ENCODE measurements at places on chromosomes 12 and 14.

- no peak for DNase-seq
Measured at GRCh38 chr12:110109037-110109836, 14.9 kb upstream of the IFT81 start.

DNA sequence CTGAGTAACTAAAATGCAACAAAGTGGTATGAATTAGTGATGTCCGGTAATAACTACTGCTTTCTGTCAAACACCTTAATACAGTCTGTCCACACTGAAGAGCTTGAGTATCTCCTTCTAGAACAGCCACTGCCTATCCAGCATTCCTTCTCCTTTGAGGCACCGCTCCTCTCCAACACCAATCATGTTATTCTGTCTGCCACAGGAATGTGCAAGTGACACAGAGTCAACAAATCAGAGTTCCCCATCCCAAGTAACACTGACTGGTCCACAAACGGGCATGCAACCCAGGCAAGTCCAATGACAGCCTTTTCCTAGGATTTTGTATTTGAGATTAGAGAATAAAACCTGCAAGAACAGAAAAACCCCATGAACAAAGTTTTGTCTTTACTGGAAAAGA lies 3.8 kb downstream of the GXYLT1 start:
- no peak for DNase-seq

GRCh38 chr14:87492561-87492960 lies 500.4 kb downstream of the GALC start:
- no peak for DNase-seq

GRCh38 chr12:128976120-128976738 lies 123.0 kb downstream of the GLT1D1 start:
- DNase-seq: no peak

GRCh38 chr12:82522285-82522684 lies 164.0 kb downstream of the METTL25 start:
- DNase-seq: no peak

DNA sequence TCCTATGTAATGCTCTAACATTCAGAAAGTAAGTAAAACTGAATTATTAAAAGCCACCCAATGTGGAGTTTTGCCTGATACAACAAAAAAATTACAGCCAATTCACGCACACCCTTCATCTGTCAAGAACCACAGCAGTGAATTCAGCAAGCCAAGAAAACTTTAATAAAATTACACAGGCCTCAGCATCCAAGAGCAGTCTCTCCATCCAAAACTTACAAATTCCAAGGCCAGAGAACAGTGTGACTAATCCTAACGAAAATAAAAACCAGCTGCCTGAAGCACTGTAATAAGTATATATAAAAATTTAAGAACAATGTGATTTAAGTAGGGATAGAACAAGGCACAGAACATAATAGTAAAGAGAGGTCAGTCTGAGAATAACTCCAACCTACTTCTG lies 54.2 kb downstream of the SIX6 start:
- no peak for DNase-seq

DNA sequence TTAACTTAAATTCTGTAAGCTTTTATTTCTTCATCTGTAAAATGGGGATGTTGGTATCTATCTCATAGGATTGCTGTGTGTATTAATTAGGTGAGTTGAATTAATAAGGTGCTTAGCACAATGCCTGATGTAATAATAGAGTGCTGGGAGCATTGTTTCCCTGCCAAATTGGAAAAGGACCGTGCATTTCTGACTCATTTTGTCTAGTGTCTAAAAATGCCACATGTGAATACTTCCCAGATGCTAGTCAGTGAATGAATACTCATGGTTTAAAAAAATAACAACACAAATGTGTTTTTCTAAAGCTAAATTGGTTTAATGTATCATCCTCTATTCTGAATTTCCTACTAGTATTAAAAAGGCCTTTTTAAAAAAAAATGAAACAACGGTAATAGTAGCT lies 45.4 kb upstream of the NEDD1 start:
- DNase-seq: no peak

- DNase-seq: no peak
Measured at GRCh38 chr12:72869024-72869423, 596.9 kb downstream of the TRHDE start.

- DNase-seq: no peak
Measured at GRCh38 chr14:105541218-105541875, 15.0 kb downstream of the TMEM121 start.

GRCh38 chr12:107523775-107524535 lies 161.6 kb upstream of the PWP1 start:
- DNase-seq: no peak

DNA sequence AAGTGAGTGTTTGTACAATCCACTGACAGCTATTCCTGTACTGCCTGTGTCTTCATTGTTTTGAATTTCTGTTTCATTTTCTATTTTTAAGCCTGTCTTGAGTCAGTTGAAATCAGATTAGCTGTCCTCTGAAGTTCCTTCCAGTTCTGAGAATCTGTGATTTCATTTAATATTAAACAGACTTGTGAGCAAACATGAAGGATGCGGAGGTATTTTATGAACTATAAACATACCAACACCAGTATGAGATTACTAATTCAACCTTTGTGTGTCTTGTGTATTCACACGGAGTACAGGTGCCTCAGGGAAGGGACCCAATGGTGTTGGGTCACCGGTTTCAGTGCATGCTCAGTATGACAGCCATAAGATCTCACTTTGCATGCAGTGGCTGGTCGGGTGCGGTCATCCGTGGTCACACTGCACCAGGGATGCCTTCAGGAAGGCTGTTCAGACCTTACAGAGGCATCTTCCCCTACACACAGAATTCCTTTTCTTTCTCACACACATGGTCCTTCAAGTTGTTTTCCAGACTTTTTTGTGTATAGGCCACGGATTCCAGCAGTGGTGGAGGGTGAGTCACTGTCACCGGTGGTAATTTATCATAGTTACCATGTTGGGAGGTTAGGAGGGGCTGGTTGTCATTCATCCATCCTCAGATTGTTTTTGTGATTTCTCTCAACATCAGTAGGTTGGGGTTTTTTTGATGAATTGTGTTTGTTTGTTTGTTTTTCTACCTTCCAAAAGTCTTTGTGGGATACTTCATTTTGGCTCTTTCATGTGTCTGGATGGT lies 103.0 kb upstream of the SFSWAP start:
- DNase-seq: no peak

- DNase-seq: no peak
Measured at GRCh38 chr12:45547132-45547531, 182.4 kb upstream of the ARID2 start.

- no peak for DNase-seq
Measured at GRCh38 chr14:64220466-64220865, 73.7 kb downstream of the ESR2 start.

DNA sequence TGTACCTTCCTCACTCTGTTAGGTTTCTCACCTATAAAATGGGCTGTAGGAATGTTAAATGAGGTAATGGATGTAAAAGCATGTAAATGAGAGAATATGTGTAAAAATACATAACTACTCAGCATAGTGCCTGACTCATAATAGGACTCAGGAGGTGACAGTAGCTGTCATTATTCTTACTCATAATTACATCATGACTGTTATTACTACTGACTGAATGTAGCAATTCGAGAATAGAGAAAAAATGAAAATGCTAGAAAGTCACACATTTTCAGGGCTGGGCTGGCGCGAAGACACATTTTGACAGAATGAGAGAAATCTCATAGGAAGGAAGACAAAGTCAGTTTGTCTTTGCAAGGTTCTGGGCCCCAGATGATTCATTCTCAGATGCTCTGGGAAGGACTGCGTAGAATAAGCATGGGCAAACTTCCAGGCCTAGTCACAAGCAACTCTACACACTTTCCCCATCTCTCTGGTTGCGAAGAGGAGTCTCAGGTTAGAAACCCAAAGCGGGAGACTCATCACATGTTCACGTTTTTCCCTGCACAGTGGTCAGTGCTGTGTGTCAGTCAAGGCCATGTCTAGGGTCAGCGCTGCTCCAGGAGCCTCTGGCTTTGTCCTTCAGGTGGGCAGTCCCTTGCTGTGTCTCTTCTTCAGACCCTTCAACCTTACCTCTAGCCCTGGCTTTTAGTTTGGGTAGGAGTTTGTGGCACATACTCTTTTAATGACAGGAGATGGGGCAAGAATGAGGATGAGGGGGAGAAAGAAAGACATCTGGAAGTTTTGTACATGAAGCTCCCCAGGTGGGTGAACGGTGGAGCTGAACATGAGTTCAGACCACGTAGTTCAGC lies 8.4 kb downstream of the GPRC5A start:
- peak; percentile 8 for DNase-seq

DNA sequence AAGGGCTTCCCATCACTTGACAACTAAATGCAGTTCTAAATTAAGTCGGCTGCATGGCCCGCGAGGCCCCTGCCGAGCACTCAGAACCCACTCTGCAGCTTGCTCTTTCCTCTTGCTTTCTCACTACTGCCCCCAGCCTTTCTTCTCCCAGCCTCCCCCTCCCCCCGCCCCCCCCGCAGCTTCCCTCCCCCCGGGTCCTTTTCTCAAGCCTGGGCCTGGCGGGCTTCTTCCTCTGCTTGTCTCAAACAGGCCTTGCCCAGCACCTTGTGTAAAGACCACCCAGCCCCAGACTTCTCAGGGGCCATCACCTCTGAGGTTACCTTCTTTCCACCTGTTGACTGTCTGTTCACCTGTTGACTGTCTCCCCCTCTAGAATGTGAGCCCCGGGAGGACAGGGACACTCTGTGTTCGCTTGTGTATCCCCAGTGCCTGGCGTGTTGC lies 1.1 kb downstream of the CYP46A1 start:
- no peak for DNase-seq

GRCh38 chr14:22798528-22798927 lies 16.7 kb downstream of the SLC7A7 start:
- DNase-seq: peak; percentile 45

- no peak for DNase-seq
Measured at GRCh38 chr12:6380141-6381121, 3.5 kb upstream of the LTBR start.

GRCh38 chr12:8078398-8078797 lies 3.7 kb upstream of the NECAP1 start:
- DNase-seq: peak; percentile 59

DNA sequence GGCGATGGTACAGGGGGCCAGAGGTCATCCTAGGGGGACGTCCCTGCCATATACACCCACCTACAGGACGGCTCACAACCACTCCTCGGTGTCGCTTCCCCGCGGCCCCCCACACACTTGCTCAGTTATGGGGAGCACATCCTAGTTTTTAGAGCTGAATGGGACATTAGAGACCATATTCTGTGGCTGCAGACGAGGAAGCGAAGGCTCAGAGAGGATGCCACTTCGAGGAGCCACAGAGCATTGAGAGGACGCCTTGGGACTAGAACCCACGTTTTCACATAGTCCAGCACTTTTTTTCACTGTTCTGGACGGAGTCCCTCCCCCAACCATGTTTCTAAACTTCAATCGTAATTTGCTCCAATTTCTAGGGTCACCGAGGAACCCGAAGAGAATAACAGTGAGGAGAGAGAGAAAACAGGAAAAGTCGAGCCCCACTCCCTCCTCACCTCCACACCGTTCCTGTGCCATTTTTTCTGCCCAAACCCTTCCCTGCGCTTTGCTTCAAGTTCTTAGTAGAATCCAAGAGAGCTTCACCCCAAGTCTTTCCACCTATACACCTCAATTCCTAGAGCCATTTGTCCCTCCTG lies 641 bp upstream of the ASCL1 start:
- no peak for DNase-seq

- DNase-seq: no peak
Measured at GRCh38 chr14:66468778-66469367, 17.3 kb upstream of the CCDC196 start.

DNA sequence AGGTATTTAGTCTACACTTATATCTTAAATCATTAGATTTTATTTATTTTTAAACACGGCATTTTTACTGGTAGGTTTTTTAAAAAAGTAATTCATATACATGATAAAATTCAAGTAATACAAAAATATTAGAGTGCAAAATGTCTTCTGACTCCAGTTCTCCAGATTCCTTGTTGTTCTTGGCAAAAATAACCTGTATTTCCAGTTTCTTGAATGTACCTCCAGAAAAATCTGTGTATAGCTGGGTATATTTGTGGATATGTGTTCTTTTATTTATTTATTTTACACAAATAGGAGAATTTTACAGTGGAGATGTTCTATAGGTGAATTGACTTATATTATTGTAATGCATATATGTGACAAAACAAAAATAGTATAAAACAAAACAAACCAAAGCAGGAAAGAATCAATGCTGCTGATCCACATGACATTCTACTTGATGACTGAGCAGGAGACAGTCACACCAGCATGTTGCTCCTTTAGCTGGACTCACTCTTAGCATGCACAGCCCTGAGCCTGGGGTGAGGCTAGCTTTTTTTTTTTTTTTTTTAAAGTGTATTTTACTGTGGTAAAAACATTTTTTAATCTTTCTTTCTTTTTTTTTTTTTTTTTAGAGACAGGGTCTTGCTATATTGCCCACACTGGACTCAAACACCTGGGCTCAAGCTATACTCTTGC lies 42.2 kb upstream of the SLC38A2 start:
- no peak for DNase-seq

GRCh38 chr12:2514038-2514340 lies 280.8 kb upstream of the FKBP4 start:
- DNase-seq: no peak

DNA sequence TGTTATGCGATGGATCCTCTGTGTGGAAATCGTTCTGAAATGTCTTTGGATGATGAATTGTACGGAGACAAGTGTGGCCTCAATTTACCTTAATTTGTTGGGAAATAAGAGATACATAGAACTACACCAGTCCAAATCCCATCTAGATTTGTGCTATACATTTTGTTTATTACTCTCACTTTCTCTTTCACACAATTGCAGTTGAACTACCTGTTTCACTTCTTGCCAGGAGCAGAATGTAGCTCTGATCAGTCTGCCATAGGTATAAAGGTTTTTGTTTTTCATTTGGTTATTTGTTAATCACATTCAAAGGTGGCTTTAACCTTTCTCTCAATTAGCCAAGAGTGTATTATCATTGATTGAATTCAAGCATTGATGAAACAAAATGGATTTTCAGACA lies 268.2 kb downstream of the SNAPC1 start:
- DNase-seq: no peak

GRCh38 chr12:91785655-91786498 lies 359.8 kb downstream of the BTG1 start:
- no peak for DNase-seq

DNA sequence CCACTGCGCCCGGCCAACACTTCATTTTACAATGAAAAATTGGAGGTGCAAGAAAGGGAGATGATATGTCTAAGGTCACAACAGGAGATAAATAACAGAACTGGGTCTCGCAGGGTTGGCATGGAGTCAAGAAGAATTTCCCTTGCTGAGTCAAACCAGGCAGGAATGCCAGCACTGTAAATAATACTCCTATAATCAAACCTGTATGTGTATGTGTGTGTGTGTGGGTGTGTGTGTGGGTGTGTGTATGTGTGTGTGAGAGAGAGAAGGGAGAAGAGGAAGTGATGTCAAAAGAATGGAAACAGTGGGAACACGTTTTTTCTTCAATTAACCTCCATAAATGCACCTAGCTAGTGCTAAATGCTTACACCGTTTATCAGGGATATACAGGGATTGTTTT lies 70.4 kb downstream of the TMEM116 start:
- no peak for DNase-seq

GRCh38 chr14:71803539-71804260 lies 128.5 kb upstream of the RGS6 start:
- DNase-seq: no peak

Data from Kasumi-1 (cell line).